ENCODE measurements at places on chromosomes 1 and 21. TPM values are rescaled to one million over a fixed set of nuclear protein-coding genes. Genes with fewer than 3 reads are reported as not detected.

RNASEL gene
- 3.9 TPM for total RNA-seq

C4BPB gene
- 7.4 TPM for total RNA-seq

RGS8 gene
- total RNA-seq: not detected

SMG5 gene
- total RNA-seq: 77.0 TPM

TNFRSF18 gene
- 324 TPM for total RNA-seq

GBP6 gene
- 2.8 TPM for total RNA-seq

LBR gene
- 163 TPM for total RNA-seq

DTL gene
- total RNA-seq: 54.9 TPM

GPR37L1 gene
- total RNA-seq: not detected

ELOA gene
- total RNA-seq: 34.1 TPM

RER1 gene
- 160 TPM for total RNA-seq

FMO2 gene
- total RNA-seq: not detected

BACE2 gene
- total RNA-seq: 1.1 TPM

FCGR3A gene
- total RNA-seq: 0.38 TPM

CFHR5 gene
- total RNA-seq: not detected
